ENCODE measurements at places on chromosomes 3 and 15.

- H3K27ac ChIP-seq = no peak overlapping the region
- H3K27me3 ChIP-seq = no peaks in the 10 kb centered on the region
- no peak overlapping the region for H3K4me3 ChIP-seq
- H3K36me3 ChIP-seq = peaks cover under 1% of the 10 kb centered on the region
- no peak for DNase-seq
These were observed 60.5 kb upstream of the MME start for GRCh38 chr3:155019575-155019974.

GRCh38 chr3:178084938-178085816, 451.1 kb upstream of the KCNMB2 start:
- peaks cover 86% of the 10 kb centered on the region for H3K4me1 ChIP-seq
- H3K27me3 ChIP-seq = no peaks in the 10 kb centered on the region
- peak overlapping the region; percentile 61 for H3K4me3 ChIP-seq
- H3K36me3 ChIP-seq = no peaks in the 10 kb centered on the region
- H3K27ac ChIP-seq = peak overlapping the region; percentile 57

DNA sequence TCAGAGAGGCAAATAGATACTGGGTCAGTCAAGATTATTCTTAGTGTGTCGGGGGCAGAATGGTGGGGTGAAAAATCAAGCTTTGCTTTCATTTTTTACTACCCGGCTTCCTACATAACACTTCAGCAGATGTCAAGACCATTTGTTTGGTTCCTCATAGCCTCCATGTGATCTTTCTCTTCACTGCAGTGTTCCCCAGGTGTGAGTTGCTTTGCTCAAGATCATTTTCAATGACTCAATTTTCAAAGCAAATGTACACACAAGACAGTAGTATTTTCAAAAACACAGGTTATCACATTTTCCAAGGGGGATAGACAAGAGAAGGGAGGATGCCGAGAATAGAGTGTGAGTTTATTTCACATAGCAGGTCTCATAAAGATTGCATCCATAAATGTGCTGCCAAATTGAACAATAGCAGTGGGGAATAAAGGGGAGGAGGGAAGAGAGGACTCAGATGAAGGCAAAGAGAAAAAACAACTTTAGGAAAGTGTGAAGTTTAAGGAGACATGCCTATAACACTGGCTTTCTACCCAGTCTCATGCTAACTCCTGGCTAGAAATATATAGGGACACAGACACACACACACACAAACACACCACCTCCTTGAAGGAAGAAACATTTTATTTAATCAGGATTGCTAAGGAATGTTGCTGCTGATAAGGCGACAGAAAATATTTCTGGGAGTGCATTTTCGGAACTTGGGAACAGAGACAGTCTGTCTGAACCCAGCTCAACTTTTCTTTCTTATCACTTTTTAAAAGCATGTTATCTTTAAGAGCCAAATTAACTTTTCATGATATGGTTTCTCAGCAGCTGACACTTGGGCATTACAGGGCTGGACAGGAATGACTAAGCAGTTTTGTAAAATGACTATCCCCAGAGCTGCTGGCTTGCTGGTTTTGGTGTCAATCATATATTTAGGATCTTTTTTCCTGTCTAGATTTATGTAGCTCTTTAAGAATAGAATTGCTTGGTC, 402.4 kb downstream of the RBMS3 start:
- peaks cover 34% of the 10 kb centered on the region for H3K4me1 ChIP-seq
- peak overlapping the region; percentile 6 for H3K4me3 ChIP-seq
- peak overlapping the region; percentile 24 for H3K27ac ChIP-seq
- peaks cover 4% of the 10 kb centered on the region for H3K36me3 ChIP-seq

DNA sequence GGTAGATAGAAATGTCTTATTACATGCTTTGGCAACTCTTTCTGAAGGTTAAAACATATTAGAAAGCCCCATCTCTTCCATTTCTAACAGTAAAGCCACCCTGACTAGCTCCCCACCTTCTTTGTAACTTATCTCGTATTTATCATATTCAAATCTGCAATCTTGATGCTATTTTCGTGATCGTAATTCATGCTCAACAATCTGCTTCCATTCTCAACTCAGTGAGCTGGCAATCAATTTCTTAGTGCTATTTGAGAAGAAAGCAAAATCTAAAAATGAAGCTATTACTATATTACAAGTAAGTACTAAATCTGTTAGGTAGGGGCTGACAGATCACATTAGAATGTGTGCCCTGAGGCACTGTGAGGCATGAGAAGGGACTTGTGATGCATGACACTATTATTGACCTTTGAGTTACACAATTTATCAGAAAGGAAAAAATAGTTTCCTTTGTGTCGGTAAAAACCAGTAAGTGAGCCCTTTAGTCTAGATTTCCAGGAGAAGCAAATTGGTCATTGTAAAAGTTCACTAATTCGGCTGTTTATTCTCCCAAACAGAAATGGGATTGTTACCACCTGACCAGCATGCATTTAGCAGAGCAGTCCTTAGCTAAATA, 379.7 kb upstream of the CNTN6 start:
- no peak overlapping the region for H3K4me3 ChIP-seq
- H3K27ac ChIP-seq = no peak overlapping the region
- peaks cover 16% of the 10 kb centered on the region for H3K27me3 ChIP-seq
- H3K36me3 ChIP-seq = no peaks in the 10 kb centered on the region
- DNase-seq = no peak

GRCh38 chr15:66905954-66906353, 159.4 kb upstream of the SMAD3 start:
- no peak overlapping the region for H3K27ac ChIP-seq
- no peak for DNase-seq
- no peak overlapping the region for H3K4me3 ChIP-seq

DNA sequence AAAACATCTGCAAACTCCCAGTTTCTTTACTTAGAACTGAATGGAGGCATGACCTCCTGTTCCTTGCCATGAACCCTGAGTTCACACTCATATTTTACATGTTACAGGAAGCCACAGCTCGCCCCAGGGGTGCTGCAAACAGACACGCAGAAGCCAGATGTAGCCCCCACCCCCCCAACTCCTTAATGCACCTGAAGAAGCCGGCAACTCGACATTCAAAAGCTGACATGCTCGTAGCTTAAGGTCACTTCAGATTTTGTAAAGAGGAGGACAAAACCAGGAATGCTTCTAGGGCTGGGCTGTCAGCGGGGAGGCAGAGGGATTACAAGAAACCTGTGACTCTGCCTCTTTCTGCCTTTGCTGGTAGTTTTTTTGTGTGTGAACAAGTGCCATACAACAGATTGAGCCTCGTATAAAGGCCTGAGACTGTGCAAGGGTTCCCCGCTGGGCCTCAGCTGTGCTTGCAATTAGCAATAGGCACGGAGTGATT, 42.0 kb upstream of the FEZF2 start:
- H3K4me1 ChIP-seq = peaks cover 27% of the 10 kb centered on the region
- H3K27ac ChIP-seq = peak overlapping the region; percentile 51
- DNase-seq = no peak
- H3K36me3 ChIP-seq = no peaks in the 10 kb centered on the region
- H3K4me3 ChIP-seq = peak overlapping the region; percentile 79

GRCh38 chr3:62312201-62312600, 61.1 kb downstream of the FEZF2 start:
- no peaks in the 10 kb centered on the region for H3K36me3 ChIP-seq
- H3K4me1 ChIP-seq = no peaks in the 10 kb centered on the region
- H3K4me3 ChIP-seq = no peak overlapping the region
- no peak for DNase-seq
- no peak overlapping the region for H3K27ac ChIP-seq

- H3K27me3 ChIP-seq = peaks cover 15% of the 10 kb centered on the region
- H3K27ac ChIP-seq = no peak overlapping the region
- DNase-seq = no peak
- H3K4me1 ChIP-seq = peaks cover 27% of the 10 kb centered on the region
These were observed 202.8 kb upstream of the UBE2E1 start for GRCh38 chr3:23602971-23603370.

DNA sequence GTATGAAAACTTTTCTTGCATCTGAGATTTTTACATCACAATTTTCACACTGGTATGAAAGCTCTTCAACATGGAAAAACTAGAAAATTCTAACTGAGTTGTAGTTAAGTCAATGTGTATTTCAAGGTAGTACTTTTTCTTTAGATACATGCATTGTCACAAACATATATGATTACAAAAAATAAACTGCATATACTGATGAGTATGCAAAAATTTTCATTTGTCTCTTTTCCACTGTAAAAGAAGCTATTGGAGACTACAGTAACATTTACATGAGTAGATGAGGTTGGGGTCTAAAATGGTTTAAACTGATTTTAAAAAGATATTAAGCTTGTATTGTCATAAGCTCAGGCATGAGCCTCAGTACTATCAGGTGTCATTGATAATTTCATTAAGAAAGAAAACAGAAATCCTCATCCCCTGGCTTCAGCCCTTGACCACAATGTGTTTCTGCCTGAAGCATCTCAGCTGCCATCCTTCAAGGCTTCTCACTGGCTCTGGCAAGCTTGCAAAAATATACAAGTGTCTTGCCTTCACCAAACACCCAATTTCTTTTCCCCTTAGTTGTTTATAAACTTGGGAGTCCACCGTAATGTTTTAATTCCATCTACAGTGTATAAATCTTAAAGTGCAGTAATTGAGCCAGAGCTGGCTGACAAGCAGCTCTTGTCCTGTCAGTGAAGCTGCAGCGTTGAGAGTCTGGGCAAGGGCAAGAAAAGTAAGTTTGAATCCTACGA, 71.9 kb downstream of the ALDH1A2 start:
- H3K27ac ChIP-seq = no peak overlapping the region
- H3K4me1 ChIP-seq = peaks cover 36% of the 10 kb centered on the region

- peaks cover 30% of the 10 kb centered on the region for H3K4me1 ChIP-seq
- no peak for DNase-seq
- peaks cover 6% of the 10 kb centered on the region for H3K27me3 ChIP-seq
- no peak overlapping the region for H3K4me3 ChIP-seq
These were observed 137.9 kb upstream of the LRIG1 start for GRCh38 chr3:66638717-66639116.
